Stimulated activated CD8-positive, alpha-beta memory T cell treated with anti-CD3 and anti-CD28 coated beads, Interleukin-4, amount 100 ng/mL, for 4 hours (primary cell): ENCODE measurements at places on chromosomes 1 and 21.
A peak's percentile ranks its signal among the peaks of the same experiment; 100 is the strongest.

- DNase-seq: no peak
Observed at GRCh38 chr1:171654201-171654941, 1.9 kb upstream of the MYOC start.

DNA sequence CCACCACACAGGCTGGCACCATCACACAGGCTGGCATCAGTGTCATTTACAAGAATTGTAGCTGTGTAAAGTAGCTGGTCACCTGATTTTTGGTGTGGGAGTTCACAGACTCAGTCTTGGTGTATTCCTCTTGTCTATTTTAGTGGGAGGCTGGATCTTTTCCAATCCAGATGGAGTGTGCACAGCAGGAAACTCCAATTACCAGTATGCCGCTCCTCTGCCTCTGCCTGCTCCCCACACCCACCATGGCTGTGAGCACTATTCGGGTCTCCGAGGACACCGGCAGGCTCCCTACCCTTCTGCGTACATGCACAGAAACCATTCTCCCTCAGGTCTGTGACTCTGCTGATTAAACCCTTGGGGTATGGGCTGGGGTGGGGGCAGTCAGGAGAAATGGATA is 24.2 kb downstream of the TBX19 start:
- DNase-seq: no peak

DNA sequence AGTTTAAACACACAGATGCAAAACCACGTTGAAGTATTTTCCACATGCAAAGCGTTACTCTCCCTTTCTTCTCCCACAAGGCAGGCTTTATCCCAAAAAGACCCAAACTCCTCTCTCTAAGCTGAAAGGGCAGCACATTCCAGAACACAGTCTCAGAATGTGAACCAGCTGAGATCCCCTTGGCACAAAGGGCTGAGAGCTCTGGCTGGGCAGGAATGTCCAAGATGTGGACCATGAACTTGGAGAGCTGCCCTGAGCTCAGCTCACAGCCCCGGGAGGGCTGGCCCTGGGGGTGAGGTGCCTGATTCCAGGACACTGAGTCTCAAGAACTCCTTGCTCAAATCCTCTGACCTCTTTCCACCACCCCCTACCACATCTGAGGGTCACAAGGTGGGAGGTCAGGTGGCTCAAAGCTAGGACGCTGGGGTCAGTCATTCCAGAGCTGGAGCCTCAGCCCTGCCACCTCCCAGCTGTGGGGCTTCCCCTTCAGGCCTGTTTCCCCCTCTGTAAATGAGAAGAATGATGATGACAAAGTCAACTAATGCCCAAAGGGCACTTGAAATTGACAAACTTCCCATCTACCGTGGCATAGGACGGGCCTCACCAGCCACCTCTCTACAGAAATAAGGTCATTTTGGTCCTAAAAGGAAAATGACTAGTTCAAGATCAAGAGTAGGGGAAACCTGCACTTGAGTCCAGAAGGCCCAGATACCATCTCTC is 11.5 kb downstream of the ALDH4A1 start:
- no peak for DNase-seq

GRCh38 chr1:204873176-204873575 is 2.5 kb downstream of the NFASC start:
- no peak for DNase-seq

GRCh38 chr1:41432481-41433280 is 51.8 kb downstream of the EDN2 start:
- peak; percentile 18 for DNase-seq

DNA sequence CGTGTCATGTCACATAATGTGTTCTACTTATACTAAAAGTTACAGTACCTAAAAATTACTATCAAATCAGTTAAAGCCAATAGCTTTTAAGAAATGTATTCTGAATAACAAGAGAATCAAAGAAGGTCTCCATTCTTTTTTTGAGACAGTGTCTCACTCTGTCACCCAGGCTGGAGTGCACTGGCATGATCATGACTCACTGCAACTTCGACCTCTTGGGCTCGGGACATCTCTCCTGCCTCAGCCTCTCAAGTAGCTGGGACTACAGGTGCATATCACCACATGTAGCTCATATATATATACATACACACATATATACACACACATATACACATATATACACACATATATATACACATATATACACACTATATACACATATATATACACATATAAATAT is 20.1 kb downstream of the COP1 start:
- DNase-seq: no peak
